Activated T-cell treated with anti-CD3 and anti-CD28 coated beads for 4 hours (primary cell): ENCODE measurements at places on chromosomes 1 and 21.

GRCh38 chr1:176809292-176809691, 346.3 kb downstream of the PAPPA2 start:
- DNase-seq: no peak

DNA sequence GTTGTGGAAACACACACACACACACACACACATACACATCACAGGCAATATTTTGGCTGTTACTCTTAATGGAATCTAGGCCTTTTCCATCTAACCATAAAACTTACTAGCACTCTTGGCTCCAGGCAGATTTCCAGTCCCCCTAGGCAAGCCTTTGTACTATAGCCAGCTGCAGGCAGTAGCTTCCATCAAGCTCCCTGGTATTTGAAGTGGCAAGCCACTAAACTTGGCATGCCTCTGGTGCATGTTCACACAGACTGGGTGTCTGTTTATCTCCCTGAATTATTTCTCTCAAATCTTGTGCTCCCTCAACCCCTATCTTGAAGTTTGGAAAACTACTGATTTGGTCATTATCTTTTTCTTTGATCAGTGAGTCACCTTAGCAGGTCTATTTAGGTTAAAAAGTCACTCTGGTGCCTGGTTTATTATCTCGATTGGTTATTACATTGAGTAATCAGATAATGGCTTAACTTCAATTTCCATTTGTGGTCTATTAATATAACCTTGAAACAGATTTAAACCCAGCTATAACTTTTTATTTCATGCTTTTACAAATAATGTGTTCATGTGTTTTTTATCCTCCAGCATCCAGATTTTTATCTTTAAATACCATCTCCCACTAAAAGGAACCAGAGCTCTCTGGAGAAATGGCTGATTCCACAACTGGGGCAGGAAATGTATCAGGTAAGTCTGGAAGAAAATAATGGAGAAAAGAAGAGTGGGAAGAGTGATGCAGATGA, 2.7 kb upstream of the RBM15 start:
- no peak for DNase-seq

DNA sequence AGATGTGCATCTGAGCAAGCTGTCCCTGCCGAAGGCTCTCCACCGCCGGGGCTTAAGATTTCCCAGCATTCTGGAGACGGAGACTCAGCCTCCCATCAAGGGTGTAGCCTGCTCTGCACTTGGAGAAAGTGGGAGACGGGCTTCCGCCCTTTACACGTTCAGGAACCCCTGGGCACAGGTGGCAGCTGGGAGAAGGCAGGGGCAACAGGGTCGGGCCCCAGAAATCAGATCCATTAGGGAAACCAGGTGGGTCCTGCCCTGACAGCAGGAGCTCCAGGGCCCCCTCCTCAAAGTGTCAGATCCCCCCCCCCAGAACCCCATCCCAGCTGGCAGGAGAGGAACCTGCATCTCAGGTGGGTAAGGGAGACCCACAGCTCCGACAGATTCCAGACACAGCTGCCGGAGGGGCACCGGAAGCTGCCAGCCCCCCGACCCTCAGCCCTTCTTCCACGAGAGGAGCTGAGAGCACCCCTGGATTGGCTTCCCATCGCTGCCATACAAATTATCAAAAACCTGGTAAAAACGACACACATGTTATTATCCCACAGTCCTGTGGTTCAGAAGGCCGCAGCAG, 236.6 kb downstream of the NPHP4 start:
- no peak for DNase-seq

DNA sequence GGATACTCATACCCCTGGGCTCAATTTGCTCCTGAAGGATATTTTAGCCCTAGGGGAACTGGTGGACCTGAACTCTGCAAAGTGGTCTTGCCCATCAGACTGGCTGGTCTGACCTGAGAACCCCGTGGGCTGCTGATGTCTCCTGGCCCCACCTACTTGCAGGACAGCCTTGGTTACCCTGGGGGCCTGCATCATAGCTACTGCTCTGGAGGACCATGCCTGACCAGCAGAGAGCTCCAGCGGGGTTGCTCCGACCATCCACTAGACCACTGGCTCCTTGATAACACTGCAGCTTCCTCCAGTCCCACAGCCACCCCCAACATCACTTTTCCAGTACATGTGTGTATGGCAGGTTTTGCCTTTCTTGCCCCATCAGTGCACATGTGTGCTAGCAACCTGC, 331.6 kb upstream of the BRINP3 start:
- no peak for DNase-seq

GRCh38 chr1:218164930-218165700, 120.0 kb upstream of the RRP15 start:
- no peak for DNase-seq

DNA sequence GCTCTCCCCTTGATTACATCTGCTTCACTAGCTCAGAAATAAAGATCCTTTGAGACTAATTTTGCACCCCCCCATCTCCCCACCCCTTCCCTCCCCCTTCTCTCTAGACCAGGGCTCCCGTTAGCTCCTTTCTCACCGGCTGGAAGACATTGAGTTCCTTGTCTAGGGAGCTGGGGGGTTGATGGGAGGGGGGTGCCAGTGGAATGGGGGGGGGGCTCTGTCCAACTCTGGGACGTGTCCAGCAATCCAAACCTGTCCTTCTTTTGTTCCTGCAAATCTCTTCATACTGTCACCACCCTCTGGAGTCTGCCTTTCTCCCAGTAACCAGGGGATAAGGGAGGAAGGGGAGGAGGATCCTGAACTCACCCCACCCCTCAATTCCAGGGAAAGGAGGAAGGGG, 61.9 kb downstream of the RHBG start:
- no peak for DNase-seq

DNA sequence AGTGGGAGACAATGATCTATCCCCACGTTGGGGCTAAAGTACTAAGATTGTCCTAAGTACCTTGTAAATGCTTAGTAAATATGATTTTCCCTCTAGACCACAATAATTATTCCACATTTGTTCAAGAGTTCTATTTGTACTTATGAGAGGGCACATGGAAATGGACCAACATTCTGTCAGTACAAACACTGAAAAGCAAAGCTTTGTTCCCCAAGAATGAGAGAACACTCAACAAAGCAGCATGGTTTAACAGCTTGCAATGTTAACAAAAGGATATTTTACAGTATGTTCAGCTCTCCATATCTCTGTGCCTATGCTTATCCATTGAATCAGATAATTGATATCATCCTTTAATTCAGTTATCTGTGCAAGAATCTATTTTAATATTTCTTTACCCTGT, 35.4 kb downstream of the RBM11 start:
- no peak for DNase-seq

DNA sequence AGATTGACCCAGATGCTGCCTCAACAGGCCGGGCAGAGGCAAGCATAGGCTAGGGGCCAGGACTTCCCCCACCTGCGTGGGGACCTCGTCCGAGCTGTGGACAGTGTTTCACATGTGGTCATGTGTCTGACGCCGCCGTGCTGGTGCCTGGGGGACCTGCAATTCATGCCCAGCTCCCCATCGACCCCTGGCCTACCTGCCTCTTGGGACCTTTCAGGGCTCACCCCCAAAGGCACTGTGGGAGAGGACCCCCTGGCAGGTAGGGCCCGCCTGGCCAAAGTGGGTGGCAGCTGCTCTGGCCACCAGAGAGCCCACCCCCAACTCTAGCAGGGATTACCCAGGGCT, 4.4 kb downstream of the TMEM201 start:
- no peak for DNase-seq

GRCh38 chr1:59601041-59601441, 213.7 kb upstream of the HOOK1 start:
- no peak for DNase-seq

- no peak for DNase-seq
Observed at GRCh38 chr1:46760558-46761166, 38.2 kb upstream of the CYP4B1 start.

- DNase-seq: no peak
Observed at GRCh38 chr1:22709891-22710700, 543 bp upstream of the EPHB2 start.

DNA sequence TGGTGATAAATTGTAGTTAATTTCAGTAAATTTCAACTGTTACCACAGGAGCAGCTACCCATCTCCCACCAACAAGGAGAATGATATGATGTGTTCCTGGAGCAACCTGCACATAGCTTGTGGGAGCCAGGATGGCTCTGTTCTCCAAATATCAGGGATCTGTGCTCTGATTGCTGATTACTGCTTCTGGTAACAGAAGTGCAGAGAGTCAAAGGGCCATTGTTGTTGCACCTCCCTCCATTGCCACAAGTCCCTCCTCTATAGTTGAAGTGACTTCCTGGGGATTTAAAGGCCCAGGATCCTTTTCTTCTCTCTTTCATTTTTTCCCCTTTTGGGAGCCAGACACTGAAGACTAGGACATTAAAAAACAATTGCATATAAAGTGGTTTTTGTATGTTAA, 51.6 kb upstream of the HPDL start:
- DNase-seq: no peak

DNA sequence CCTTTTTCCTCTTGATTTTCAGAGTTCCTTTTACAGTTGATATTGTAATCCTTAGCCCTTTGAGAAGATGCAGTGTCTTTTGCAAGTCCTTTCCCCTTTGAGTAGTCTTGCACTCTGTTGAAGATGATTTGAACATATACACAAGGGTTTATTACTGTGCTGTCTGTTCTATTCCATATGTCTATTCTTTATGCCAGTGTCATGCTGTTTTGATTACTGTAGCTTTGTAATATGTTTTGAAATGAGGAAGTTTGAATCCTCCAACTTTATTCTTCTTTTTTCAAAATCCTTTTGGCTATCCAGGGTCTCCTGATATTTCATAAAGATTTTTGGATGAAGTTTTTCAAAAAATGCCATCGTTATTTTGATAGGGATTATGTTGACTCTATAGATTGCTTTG, 101.0 kb downstream of the POFUT2 start:
- no peak for DNase-seq

DNA sequence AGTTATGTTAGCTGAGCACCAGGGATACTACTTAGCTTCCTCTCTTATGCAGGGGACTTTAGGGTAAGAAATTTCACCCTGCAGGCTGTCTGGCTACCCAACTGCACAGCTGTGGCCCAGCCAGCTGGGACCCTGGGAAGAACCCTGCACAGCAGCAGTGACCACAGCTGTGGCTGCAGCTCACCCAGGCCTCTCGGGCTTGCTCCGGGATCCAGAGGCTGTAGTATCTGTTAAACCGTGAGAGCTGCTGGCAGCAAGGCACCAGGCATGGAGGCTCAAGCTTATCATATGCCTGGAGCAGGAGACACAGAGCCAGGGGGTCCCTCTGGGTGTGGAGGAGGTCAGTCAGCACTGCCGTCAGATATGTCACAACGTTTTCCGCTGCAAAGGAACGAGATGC, 40.3 kb downstream of the URB1 start:
- DNase-seq: no peak

DNA sequence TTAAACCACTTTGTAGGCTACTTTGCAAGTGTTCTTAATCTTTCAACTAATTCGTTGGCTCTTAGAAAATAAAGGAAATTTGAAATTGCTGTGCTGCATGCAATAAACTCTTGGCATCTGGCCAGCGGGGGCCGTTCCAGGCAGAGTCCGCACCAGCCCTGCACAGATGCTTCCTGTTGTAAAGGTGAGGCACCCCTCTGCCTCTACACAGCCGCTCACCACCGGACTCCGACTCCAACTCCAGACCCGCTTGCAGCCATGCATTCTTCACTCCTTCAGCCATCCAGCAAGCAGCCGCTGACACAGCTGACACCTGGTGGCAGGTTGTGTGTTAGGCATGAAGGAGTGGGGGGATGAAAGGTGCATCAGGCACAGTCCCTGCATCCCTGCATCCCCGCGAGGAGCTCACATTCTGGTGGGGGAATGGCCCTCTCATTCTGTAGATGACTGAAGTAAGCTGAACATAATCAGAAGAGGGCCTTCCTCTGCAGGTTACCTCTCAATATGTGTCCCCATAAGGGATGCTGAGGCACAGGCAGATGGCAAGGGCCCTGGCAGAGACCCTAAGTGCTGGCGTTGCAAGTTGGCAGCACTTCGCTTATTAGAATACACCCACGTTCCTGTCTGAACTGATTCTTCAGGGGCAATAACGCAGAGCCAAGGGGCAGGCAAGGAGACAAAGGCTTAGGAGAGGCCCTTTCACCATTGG, 56.8 kb downstream of the GLIS1 start:
- peak; percentile 11 for DNase-seq

DNA sequence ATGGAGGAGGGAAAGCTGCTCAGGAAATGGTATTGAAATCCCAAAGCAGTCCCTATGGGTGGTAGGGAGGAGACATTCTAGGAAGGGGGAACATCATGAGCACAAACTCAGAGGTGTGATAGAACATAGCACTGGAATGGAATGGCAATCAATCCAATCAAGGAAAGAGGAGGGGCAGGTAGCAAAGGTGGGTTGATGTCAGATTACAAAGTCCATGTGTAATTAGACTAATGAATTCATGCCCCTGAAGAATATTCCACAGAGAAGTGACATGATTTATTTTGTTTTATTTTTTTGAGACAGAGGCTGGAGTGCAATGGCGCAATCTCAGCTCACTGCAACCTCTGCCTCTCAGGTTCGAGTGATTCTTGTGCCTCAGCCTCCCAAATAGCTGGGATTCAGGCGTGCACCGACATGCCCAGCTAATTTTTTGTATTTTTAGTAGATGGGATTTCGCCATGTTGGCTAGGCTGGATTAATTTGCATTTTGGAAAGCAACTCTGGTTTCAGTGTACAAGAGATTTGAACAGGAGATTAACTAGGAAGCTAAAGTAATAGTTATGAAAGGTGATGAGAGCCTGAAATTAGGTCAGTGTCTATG, 36.1 kb downstream of the DEGS1 start:
- DNase-seq: no peak

DNA sequence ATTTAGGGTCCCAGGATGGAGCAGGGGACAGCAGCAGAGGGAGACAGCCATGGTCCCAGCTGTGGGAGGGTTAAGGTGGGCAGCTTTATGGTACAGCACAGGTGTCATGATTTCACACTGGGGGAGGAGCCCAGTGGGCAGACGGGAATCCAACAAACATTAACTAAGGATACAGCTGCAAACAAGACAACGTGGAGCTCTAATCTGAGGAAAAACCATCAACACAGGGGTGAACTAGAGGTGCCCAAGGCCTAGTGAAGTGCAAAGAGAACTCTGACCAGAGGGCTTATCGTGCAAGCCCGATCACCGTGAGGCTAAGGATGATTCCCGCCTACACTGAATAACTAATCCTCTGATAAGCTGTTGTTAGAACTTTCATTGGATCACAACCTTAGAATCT, 18.7 kb downstream of the ECE1 start:
- no peak for DNase-seq

DNA sequence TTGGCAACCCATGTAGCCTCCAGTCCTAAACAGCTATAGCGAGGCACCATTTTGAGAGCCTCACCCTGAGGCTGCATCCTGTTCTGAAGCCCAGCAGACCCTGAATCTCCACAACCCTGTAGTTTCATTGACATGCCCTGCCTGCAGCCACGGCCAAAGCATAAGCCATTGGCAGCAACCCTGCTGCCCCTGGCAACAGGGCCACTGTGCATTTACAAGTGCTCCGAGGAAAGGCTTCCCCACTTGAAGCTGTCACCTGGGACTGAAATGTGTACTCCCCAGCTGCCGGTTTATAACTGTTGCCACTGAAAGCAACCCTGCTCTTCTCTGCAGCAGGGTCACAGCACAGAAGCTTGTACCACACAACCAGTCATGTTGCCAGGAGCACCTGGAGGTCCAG, 124.2 kb upstream of the OLFM3 start:
- DNase-seq: no peak

- no peak for DNase-seq
Observed at GRCh38 chr21:25343774-25344545, 263.3 kb downstream of the MRPL39 start.

GRCh38 chr21:37039411-37040075, 33.0 kb downstream of the RIPPLY3 start:
- DNase-seq: no peak
